ENCODE measurements at places on chromosomes 7 and 10.
A peak's percentile ranks its signal among the peaks of the same experiment; 100 is the strongest.

GRCh38 chr10:132374612-132375011 lies 22.4 kb upstream of the PWWP2B start:
- peaks cover 7% of the 10 kb centered on the region for H3K36me3 ChIP-seq
- no peak overlapping the region for H3K27ac ChIP-seq
- peaks cover 13% of the 10 kb centered on the region for H3K27me3 ChIP-seq
- H3K4me1 ChIP-seq: peaks cover 3% of the 10 kb centered on the region

DNA sequence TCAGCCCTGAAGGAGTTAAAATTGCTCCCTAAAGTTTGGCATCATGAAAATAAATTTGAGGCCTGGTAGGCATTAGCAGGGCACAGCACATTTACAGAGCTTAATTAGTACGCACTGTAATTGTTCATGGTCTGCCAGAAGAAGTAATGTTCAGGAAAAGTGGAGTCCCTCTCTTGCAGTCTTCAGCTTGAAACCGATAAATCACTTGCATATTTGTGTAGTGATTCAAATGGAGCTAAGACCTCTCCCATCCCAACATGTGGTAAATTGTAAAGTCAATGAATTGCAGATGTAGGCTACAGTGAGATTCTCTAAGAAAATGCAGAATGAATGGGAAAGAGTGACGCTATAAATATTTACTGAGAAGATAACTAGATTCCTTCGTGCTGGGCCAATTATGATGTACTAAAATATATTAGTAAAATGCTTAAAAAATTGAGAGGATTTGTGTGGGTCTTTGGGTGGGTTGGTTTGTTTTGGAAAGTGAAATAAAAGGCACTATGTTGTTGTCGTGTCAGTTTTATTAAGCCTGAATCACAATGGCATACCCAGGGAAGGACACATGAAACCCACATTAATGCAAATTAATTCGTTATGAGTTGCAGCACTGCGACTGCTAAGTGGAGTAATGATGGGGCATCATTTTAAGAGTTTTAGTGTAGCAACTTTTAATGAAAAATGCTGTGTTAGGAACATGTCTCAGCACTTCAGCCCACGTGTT lies 8.4 kb downstream of the TCF7L2 start:
- H3K4me1 ChIP-seq: peaks cover 45% of the 10 kb centered on the region
- no peak overlapping the region for H3K4me3 ChIP-seq
- peaks cover 61% of the 10 kb centered on the region for H3K27me3 ChIP-seq

GRCh38 chr7:78427209-78427608 lies 628.6 kb downstream of the PHTF2 start:
- H3K27ac ChIP-seq: no peak overlapping the region
- H3K4me3 ChIP-seq: no peak overlapping the region
- H3K27me3 ChIP-seq: no peaks in the 10 kb centered on the region
- no peaks in the 10 kb centered on the region for H3K36me3 ChIP-seq

DNA sequence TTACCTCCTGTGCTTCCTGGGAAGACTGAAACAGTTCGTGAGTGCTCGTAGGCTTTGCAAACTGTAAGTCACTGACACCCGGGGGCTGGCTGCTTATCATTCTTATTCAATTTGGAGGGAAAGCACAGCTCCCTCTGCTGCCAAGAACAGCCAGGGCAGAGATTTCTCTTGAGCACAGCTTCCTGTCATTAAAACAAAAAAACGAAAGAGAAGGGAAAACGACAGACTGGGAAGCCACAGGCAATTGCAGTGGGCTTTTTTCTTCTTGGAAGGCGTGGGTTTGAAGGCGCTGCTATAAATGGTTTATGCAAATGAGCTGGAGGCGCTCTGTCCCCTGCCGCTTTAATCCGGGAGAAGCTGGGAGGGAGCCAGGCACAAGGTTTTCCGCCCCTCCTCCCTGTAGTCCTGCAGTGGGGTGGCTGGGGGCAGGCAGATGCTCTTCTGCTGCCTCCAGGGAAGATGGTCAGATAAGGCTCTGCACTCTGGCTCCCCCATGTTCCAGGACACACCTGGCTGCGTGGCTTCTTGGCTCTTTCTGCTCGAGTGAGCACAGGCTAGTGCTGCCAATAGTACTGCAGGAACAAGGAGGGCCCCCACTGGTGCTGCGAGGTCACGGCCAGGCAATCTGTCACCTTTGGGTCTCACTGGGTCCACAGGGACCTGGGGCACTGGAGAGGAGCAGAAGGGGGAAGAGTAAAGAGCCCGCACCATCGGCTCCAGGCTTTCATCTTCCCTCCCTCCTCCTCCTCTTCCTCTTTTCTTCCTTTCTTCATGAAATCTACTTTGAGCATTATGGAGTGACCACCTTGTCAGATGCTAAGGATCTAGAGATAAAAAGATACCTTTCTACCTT lies 49.5 kb downstream of the NEURL1 start:
- no peaks in the 10 kb centered on the region for H3K36me3 ChIP-seq
- peaks cover 15% of the 10 kb centered on the region for H3K4me1 ChIP-seq
- no peak for DNase-seq
- H3K27ac ChIP-seq: peak overlapping the region; percentile 73
- H3K4me3 ChIP-seq: peak overlapping the region; percentile 71

GRCh38 chr7:151251689-151252560 lies 3.4 kb upstream of the SMARCD3 start:
- H3K27me3 ChIP-seq: peaks cover 71% of the 10 kb centered on the region
- no peaks in the 10 kb centered on the region for H3K36me3 ChIP-seq
- H3K27ac ChIP-seq: peak overlapping the region; percentile 33
- no peak for DNase-seq
- H3K4me3 ChIP-seq: peak overlapping the region; percentile 72

DNA sequence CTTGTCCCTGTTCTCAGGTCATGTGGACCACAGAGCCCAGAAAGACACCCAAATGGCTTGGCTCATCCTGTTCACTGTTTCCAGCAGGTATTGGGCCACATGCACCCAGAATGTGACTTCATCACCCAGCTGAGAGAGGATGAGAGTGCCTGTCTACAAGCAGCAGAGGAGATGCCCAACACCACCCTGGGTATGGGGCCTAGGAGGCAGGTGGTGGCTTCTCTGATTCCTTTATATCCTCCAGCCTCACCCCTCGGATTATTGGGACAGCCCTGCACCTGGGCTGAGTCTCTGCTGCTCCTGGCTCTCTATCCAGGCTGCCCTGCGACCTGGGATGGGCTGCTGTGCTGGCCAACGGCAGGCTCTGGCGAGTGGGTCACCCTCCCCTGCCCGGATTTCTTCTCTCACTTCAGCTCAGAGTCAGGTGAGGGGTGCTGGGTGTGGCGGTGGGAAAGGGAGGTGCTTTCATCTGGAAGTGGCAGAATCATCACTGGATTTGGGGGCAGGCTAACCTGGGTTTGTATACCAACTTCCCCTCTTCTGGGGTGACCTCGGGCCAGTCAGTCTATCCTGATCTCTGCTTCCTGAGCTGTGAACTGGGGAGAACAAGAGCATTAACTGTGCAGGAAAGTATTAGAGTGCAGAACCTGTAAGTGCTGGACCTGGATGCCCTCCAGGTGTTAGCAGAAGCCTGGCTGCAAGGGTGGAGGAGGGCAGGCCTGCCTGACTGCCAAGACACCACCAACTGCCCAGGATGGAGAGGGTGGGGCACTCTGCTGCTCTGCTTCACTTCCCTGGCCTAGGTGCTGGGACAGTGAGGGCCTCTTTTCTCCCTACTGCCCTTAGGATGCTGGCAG lies 5.2 kb downstream of the GHRHR start:
- no peak overlapping the region for H3K27ac ChIP-seq
- H3K27me3 ChIP-seq: no peaks in the 10 kb centered on the region
- peaks cover 10% of the 10 kb centered on the region for H3K4me1 ChIP-seq
- H3K36me3 ChIP-seq: no peaks in the 10 kb centered on the region
- no peak overlapping the region for H3K4me3 ChIP-seq

DNA sequence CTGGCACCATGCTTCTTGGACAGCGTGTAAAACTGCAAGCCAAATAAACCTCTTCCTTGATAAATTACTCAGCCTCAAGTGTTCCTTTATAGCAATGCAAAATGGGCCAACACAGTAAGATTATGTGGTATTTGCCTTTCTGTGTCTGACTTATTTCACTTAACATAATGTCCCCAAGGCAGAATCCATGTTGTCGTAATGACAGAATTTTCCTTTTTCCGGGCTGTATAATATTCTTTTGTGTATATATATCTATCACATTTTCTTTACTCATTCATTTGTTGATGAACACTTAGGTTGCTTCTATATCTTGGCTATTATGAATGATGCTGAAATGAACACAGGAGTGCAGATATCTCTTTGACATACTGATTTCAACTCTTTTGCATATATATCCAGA lies 209.1 kb upstream of the PTER start:
- H3K4me1 ChIP-seq: no peaks in the 10 kb centered on the region
- H3K36me3 ChIP-seq: no peaks in the 10 kb centered on the region
- H3K27me3 ChIP-seq: no peaks in the 10 kb centered on the region
- no peak for DNase-seq
- no peak overlapping the region for H3K4me3 ChIP-seq
- no peak overlapping the region for H3K27ac ChIP-seq

DNA sequence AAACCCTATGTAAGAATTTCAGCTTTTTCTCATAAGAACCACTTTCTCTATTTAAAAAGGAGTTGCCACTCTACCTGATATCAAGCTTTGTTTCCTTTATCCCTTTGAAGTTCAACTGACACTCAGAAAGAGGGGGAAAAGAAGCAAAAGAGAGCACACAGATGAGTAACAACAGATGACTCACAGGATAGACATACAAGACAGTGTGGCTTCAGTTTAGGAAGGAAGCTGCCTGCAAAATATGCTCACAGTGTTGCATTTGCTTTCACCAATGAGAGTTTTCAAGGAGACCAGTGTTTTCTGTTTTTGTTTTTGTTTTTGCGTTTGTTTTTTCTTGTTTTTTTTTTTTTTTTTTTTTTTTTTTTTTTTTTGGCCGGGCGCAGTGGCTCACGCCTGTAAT lies 1181.6 kb downstream of the DNAJB9 start:
- no peaks in the 10 kb centered on the region for H3K4me1 ChIP-seq
- H3K27ac ChIP-seq: no peak overlapping the region
- no peak for DNase-seq
- no peak overlapping the region for H3K4me3 ChIP-seq
- H3K36me3 ChIP-seq: no peaks in the 10 kb centered on the region
- H3K27me3 ChIP-seq: no peaks in the 10 kb centered on the region

- no peak for DNase-seq
- H3K36me3 ChIP-seq: no peaks in the 10 kb centered on the region
- H3K27me3 ChIP-seq: no peaks in the 10 kb centered on the region
- no peak overlapping the region for H3K4me3 ChIP-seq
Measured at GRCh38 chr10:107025676-107026075, 138.8 kb downstream of the SORCS1 start.

DNA sequence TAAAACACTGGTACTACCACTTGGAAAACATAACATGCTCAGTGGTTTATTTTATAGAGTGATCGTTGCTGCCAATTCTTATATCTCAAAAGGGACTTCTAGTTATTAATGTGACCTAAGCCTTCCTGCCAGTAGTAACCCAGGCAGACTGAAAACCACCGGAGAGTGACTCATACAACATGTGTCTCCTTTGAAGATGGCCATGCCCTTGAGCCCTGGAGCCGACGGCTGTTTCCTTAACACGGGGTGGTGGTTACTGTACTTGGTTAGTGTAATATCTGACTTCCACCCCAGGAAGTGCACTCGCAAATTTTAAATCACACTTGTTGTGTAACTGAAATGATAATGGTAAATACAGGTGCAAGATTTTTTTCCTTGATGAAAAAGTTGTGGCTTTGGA lies 30.5 kb downstream of the JAKMIP3 start:
- DNase-seq: no peak
- no peak overlapping the region for H3K27ac ChIP-seq
- no peaks in the 10 kb centered on the region for H3K36me3 ChIP-seq
- peaks cover 62% of the 10 kb centered on the region for H3K27me3 ChIP-seq
- no peak overlapping the region for H3K4me3 ChIP-seq

- H3K4me1 ChIP-seq: peaks cover 6% of the 10 kb centered on the region
- no peak for DNase-seq
- H3K27ac ChIP-seq: no peak overlapping the region
- peaks cover 14% of the 10 kb centered on the region for H3K27me3 ChIP-seq
- H3K36me3 ChIP-seq: no peaks in the 10 kb centered on the region
Measured at GRCh38 chr10:4353964-4354363, 472.0 kb upstream of the AKR1E2 start.

DNA sequence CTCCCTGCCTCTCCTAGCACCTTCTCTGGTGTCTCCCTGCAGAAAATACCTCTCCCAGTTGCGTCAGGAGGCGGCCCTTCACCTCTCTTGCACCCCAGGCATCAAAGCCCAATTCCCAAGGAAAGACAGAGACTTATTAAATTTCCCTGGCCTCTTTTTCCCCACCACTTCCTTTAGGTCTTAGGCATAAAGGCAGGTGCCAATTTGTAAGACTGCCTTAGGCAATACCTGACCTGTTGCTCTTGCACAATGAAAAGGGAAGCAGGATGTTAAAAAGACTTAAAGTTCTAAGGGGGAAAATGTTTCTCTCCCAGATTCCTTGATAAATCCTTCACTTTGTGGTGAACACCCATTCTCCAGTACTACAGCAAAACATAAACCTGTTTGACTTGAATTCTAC lies 186.7 kb downstream of the SLC25A13 start:
- H3K4me1 ChIP-seq: no peaks in the 10 kb centered on the region
- H3K4me3 ChIP-seq: no peak overlapping the region
- H3K27ac ChIP-seq: no peak overlapping the region
- H3K36me3 ChIP-seq: peaks cover 43% of the 10 kb centered on the region
- no peak for DNase-seq

DNA sequence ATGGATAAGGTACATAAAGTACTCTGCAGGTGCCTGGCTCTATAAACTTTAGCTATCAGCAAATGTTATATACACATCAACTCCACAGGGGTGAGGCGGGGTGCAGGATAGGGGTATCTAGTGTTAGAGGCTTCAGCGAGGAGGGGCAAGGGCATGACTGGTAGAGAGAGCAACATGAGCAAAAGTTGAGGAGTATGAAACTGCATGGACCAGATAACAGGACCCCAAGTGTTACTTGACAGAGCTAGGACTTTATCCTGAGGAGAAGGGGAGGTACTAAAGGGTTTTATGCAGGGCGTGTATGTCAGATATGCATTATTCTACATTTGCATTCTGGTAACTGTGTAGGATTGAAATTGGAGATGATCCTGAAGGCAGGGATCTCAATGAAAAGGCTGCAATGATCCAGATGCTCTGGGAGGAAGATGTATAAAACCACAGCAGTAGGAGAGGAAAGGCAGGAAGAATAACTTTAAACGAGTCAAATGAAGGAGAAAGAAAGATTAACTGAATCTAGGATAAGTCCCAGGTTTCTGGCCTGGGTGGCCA lies 109.8 kb upstream of the FAM133B start:
- no peak overlapping the region for H3K4me3 ChIP-seq
- no peaks in the 10 kb centered on the region for H3K36me3 ChIP-seq
- no peaks in the 10 kb centered on the region for H3K27me3 ChIP-seq
- H3K27ac ChIP-seq: no peak overlapping the region
- peaks cover 7% of the 10 kb centered on the region for H3K4me1 ChIP-seq
- DNase-seq: no peak

GRCh38 chr10:1664333-1664964 lies 72.9 kb downstream of the ADARB2 start:
- DNase-seq: no peak
- peaks cover 9% of the 10 kb centered on the region for H3K27me3 ChIP-seq
- no peak overlapping the region for H3K4me3 ChIP-seq
- H3K4me1 ChIP-seq: peaks cover 37% of the 10 kb centered on the region

DNA sequence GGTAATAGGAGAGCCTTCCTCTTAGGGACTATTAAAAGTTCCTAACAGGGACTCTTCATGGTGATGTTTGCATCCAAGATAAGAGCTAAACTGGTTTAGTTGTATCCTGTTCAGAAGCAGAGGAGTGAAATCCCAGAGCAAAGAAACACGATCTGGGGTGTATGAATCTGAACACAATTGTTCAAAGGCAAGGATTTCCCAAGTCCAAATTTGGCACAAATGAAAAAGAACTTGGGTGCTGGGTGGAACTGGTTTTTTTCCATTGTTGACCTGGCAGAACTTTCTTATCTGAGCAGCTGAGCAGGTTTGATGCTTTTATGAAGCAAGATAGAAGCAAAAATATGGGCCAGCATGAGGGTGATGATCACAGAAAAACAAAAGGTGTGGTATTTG lies 6.0 kb downstream of the AGFG2 start:
- peaks cover 17% of the 10 kb centered on the region for H3K36me3 ChIP-seq
- no peak for DNase-seq
- H3K27me3 ChIP-seq: no peaks in the 10 kb centered on the region
- H3K4me3 ChIP-seq: peak overlapping the region; percentile 82
